ENCODE measurements at places on chromosomes 3 and 15. TPM values are rescaled to one million over a fixed set of nuclear protein-coding genes. Genes with fewer than 3 reads are reported as not detected.

DNA sequence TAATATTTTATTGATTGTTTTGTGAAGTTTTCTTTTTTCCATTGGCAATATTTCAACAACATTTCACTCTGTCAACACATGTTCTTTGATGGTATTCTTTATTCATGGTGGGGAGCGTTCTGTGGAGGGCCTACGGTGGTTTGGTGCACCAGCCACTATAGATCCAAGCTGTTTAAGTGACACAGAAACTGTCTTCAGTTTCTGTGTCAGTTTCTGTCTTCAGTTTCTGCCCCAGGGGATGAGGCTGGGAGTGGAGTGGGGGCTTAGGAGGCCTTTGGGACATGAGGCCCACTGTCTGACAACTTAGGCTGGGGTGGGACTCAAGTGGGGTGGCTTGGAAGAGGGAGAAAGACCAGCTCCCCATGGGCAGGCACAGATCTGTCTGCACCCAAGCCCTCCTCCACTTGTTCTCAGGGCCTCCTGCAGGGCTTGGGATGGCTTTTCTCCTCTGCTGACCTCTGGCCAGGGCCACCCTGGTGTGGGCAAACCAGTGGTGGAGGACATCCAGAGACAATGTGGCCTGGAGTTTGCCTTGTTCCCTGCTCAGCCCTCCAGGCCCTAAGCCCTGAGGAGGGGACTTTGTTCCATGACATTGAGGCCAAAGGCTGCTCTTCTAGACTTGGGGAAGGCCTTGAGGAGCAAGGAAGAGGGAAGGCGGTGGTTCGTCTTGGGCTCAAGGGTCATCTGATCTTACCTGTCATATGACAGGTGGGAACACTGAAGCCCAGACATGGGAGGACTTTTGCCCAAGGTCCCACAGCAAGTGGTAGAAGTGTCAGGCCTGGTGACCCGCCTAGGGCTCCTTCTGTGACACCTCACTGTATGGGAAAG, 60.3 kb upstream of the SMAD6 start:
- no peak for DNase-seq

DNA sequence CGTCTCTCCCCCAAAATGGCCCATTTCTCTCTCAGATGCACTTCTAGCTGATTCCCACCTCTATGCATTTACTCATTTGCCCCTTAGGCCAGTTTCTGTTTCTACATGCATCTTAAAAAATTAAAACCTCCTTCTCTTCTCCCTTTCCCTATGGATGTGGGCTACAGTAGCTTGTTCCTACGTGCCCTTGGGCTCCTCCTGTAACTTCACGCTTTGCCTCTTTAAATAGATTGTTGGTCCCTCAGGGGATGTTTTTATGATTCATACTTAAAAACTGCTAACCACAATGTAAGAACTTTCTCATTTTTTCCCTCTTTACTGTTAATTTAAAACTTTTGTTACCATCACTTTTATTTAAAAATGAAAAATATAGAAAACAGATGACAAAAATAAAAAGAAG, 185.6 kb upstream of the MRPL3 start:
- DNase-seq: no peak

The IREB2 gene
- total RNA-seq: 71.5 TPM

The UNC13C gene
- total RNA-seq: 10.6 TPM

The THAP10 gene
- total RNA-seq: 4.8 TPM

DNA sequence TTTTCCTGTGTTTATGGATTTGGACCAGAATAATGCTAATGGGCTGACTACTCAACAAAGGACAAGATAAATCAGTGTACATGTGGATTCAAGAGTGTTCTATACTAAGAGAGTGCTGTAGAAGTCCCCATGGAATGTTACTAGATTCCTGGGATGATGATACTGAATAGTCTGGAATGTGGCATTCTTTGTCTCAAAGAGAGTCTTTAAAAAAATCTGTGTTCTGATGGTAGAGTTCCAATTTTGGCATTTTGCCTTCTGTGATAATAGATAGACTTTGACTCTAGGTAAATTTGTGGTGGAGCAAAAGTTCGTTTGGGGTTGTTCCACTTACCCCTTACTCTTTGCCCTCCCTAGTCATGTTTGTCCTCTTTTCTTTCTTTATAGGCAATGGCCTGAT, 43.7 kb downstream of the NMD3 start:
- no peak for DNase-seq

GRCh38 chr3:64150623-64151207, 74.6 kb downstream of the PRICKLE2 start:
- peak; percentile 86 for DNase-seq

The SLC27A2 gene
- total RNA-seq: 1.1 TPM

- DNase-seq: no peak
Measured at GRCh38 chr3:123048480-123049237, 18.2 kb upstream of the PDIA5 start.

The A4GNT gene
- total RNA-seq: not detected

The ADCY5 gene
- 1.6 TPM for total RNA-seq

- no peak for DNase-seq
Measured at GRCh38 chr3:16998236-16998923, 113.6 kb downstream of the PLCL2 start.

The TRH gene
- total RNA-seq: 0.22 TPM

GRCh38 chr3:133374708-133375402, 25.0 kb upstream of the BFSP2 start:
- DNase-seq: no peak

The FGD5 gene
- 13.0 TPM for total RNA-seq

- DNase-seq: no peak
Measured at GRCh38 chr15:79180318-79180717, 89.7 kb upstream of the RASGRF1 start.

DNA sequence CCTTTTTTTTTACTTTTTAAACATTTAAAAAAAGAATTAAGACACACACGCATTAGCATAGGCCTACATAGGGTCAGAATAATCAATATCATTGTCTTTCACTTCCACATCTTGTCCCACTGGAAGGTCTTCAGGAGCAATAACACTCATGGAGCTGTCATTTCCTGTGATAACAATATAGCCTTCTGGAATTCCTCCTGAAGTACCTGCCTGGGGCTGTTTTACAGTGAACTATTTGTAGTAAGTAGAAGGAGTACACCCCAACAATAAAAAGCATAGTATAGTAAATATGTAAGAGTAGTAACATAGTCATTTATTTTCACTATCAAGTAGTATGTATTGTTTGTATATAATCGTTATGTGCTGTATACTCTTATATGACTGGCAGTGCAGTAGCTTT, 19.5 kb upstream of the CLDN18 start:
- DNase-seq: no peak

- no peak for DNase-seq
Measured at GRCh38 chr3:16520241-16520969, 6.9 kb upstream of the RFTN1 start.

DNA sequence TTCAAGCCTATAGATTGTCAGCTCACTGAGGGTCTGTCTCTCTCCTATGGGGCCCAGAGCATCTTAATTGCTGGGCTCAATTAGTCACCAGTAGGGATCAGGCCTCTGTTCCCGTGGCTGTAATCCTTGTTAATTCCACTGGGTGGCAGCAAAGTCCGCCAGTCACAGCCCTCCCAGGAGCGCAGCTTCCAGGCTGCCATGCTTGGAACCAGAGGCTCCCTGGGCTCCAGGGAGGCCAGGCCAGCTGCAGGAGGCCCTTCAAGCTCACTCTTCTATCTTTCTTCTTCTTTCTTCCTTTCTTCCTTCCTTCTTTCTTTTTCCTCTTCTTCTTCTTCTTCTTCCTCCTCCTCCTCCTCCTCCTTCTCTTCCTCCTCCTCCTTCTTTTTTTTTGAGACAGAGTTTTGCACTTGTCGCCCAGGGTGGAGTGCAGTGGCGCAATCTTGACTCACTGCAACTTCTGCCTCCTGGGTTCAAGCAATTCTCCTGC, 14.4 kb downstream of the RNU5B-1 start:
- peak; percentile 76 for DNase-seq

DNA sequence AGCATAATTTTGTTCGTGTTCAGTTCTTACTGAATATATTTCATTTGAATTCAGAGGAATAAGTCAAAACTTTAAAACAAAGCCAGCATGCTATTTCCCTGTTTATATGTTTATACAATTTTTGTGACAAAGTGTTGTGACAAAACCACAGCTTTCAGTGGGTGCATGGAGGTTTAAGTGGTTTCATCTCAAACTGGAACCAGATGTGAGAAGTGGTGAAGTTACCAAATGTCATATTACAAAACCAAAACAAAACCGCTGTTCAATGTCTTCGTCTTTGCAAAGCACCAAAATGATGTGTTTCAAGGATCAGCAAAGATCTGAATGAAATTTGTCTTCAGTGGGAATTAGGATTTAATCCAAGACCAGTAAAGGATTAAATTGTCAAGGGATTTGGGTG, 59.3 kb upstream of the OSTN start:
- no peak for DNase-seq

The FETUB gene
- not detected for total RNA-seq

DNA sequence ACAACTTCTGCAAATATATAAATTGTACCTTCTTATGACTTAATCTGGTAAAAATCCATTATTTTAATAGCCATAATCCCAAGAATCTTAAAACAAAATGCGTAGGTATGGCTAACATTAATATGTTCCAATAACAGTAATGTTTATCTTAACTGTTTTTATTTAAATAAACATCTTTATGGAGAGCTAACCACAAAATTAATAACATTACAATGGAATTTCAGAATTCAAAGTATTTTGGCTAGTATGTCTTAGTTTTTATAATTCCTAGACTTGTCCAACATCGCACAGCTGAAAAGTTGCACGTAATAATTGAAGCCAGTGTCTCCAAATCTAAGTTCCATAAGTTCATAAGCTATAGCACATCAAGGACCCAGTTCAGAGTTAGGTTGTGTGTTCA, 47.6 kb downstream of the ANKRD28 start:
- DNase-seq: no peak

GRCh38 chr3:12972043-12972442, 101.2 kb downstream of the IQSEC1 start:
- no peak for DNase-seq

GRCh38 chr15:71273731-71274447, 158.6 kb downstream of the THSD4 start:
- DNase-seq: no peak

DNA sequence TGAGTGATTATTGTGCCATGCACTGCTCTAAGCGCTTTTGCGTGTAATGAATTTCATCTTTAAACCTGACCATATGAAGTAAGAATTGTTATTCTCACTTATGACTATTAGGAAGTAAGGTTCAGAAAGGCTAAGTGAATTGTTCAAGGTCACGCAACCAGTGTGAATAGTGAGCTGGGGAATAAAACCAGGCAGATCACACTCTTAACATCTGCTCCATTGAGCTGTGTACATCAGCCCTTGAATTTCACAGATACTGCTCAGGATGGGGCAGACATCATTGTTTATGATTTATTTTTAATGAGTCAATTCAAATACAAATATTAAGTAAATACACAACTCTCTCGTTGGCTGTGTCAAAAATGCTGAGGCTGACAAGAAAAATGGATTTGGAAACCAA, 184.5 kb downstream of the FNDC3B start:
- no peak for DNase-seq

GRCh38 chr3:177811835-177812234, 614.6 kb upstream of the TBL1XR1 start:
- no peak for DNase-seq

DNA sequence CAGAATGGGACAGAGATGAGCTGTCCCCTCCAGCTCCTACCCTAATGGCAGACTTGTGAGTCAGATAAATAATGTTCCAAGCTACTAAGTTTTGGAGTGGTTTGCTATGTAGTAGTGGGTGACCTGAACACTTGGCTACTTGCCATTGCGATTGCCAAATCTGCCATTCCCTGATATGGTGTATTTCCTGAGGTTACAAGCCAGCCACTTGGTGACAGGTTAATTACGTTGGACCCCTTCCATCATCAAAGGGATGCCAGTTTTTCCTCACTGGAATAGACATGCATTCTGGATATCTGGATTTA, 33.6 kb downstream of the MORF4L1 start:
- peak; percentile 87 for DNase-seq
